Activated CD8-positive, alpha-beta T cell treated with anti-CD3 and anti-CD28 coated beads, Interleukin-2, amount 10 ng/mL, durations not matched to agents 7 days and 5 days (primary cell): ENCODE measurements at places on chromosomes 6 and 20.
A peak's percentile ranks its signal among the peaks of the same experiment; 100 is the strongest.

GRCh38 chr20:32052090-32052777, at the start of gene HCK:
TSS of gene HCK (plus strand) at chr20:32052242.
- peaks cover 43% of the 10 kb centered on the region for H3K27me3 ChIP-seq
- no peaks in the 10 kb centered on the region for H3K36me3 ChIP-seq
- no peak for DNase-seq
- peak within 1 kb of the TSS; percentile 32 for H3K4me3 ChIP-seq
- H3K4me1 ChIP-seq: peaks cover 19% of the 10 kb centered on the region

DNA sequence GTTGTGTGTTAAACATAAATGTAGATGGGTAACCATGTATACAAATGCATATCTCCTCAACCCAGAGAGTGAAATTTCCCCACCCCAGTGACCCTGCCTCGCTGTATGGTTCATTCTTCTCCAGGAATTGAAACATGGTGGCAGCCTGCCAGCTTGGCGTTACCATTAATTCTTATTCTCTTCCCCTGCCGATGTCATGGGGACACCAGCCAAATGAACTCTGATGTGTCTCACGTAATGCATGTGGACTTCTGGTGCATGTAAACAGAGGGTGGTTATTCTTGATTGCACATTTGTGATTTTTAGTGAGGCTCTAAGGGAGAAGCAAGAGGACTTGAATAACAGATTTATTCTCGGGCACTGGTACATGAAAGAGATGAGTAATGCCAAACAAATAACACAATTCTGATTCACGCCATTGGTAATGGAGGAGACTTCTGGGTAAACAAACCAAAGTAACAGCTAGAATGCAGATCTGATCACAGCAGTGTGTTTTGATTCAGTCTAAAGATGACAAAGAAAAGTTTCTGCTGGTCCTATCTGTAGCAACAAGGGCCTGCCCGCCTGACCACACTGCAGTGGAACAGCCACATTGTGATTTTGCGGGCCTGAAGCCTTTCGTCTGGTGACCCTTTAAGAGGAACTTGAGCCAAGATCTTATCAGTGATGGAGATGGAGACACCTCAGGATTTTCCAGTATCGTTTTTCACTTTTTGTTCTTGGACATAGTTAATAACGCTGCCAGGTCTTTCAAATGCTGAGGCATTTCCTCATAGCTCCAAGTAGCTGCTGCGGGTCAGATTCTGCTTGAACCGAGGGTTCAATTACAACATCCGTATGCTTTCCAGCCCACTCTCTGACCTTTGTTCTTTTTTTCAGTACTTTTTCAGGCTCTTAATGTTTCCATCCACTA, 171.8 kb upstream of the AKAP12 start:
- H3K4me1 ChIP-seq: no peaks in the 10 kb centered on the region
- DNase-seq: no peak
- no peaks in the 10 kb centered on the region for H3K27me3 ChIP-seq
- H3K36me3 ChIP-seq: peaks cover 32% of the 10 kb centered on the region
- H3K4me3 ChIP-seq: no peak overlapping the region

GRCh38 chr6:168136622-168137021, 57.6 kb upstream of the FRMD1 start:
- H3K4me1 ChIP-seq: no peaks in the 10 kb centered on the region
- no peak overlapping the region for H3K4me3 ChIP-seq
- no peaks in the 10 kb centered on the region for H3K36me3 ChIP-seq
- no peak overlapping the region for H3K27ac ChIP-seq
- H3K27me3 ChIP-seq: peaks cover 20% of the 10 kb centered on the region

- no peak overlapping the region for H3K27ac ChIP-seq
- H3K4me3 ChIP-seq: no peak overlapping the region
- peaks cover 23% of the 10 kb centered on the region for H3K4me1 ChIP-seq
Measured at GRCh38 chr6:72669324-72669723, 47.5 kb downstream of the KCNQ5 start.

GRCh38 chr20:57374931-57375651, 16.1 kb upstream of the RBM38 start:
- H3K36me3 ChIP-seq: peaks cover 69% of the 10 kb centered on the region
- no peaks in the 10 kb centered on the region for H3K27me3 ChIP-seq
- H3K4me3 ChIP-seq: no peak overlapping the region
- H3K4me1 ChIP-seq: peaks cover 18% of the 10 kb centered on the region

DNA sequence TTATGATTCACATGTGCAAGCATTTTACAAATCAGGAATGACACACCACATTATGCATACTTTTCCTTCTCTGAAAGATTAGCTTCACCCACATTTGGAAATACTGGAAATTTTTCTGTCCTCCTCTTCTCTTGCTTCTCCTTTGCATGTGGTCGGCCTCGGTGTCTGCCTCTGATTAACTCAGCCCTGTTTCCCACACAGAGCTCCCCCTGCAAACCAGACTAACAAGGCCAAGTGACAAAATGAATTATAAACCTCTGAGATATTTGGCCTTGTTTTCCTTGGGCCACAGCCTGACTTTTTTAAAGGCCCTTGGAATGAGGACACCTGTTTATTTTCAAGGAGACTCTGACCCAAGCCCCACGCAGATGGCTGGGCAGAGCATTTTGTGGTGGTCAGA, 9.0 kb upstream of the CCN6 start:
- no peak overlapping the region for H3K27ac ChIP-seq
- no peaks in the 10 kb centered on the region for H3K36me3 ChIP-seq
- peaks cover 22% of the 10 kb centered on the region for H3K4me1 ChIP-seq
- H3K27me3 ChIP-seq: no peaks in the 10 kb centered on the region
- H3K4me3 ChIP-seq: no peak overlapping the region
- no peak for DNase-seq

DNA sequence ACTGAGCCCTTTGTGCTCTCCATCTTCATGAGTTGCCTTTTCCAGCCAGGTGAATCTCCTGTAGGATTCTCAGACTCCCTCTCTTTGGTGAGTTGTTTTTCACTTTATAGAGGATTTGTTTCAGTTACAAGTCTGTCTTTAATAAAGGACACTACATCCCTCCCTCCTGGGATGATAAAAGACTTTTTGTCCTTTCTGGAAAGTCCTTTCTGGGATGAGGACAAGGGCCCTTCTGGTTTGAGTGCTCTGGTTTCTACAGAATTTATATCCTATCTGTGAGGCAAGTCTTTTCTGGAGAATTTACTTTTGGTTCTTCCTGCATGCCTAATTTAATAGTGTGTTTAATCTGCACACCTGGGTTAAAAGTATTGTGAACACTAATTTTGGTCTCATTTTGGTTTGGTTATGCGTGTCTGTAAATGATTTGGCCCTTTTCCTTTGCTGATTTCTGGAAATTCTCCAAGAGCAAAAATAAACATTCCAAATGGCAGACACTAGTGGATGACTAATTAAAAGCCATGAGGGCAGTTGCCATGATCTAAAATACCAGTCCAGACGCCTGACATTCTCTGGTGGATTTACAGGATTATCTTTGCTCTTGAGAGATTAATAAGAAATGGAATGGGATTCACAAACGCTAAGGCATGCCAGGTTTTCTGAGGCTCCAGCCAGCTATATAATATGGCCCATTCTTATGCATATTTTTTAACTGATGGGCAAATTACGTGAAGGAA, 44.8 kb downstream of the TCP11 start:
- no peaks in the 10 kb centered on the region for H3K4me1 ChIP-seq
- no peak overlapping the region for H3K27ac ChIP-seq
- peaks cover 11% of the 10 kb centered on the region for H3K27me3 ChIP-seq
- no peak for DNase-seq

DNA sequence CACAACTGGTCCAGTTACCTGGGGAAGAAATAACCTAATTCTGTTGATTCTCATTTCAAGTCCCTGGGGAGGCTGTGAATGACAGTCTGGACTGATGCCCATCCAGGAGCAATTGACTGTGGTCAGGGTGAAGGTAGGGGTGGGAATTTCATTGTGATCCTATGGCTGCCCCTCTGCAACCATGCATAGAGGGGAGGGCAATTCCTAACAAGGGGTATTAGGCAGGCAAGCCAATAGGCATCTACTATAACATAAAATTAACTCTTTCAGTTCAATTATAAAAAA, 44.0 kb upstream of the TRAM2 start:
- no peak overlapping the region for H3K4me3 ChIP-seq
- no peak for DNase-seq
- no peak overlapping the region for H3K27ac ChIP-seq

DNA sequence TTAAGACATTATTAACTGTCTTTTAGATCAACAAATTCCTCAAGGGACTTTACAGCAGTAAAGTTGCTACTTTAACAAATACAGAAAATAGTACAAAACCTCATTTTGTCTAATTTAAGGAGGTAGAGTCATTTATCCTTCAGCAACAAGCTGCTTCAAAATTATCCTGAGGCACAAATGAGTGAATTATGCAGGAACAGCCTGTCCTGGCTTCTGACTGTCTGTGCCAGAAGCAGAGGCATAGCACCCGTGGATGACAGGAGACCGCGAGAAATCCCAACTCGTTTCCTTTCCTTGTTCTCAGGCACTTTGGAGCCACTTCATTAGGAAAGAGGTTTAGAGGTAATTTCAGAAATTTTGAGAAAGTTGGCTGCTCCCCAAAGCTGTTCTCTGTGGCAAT, 549.2 kb upstream of the BTBD3 start:
- DNase-seq: no peak
- no peaks in the 10 kb centered on the region for H3K27me3 ChIP-seq
- H3K4me1 ChIP-seq: no peaks in the 10 kb centered on the region
- H3K36me3 ChIP-seq: no peaks in the 10 kb centered on the region
- no peak overlapping the region for H3K27ac ChIP-seq
